Upper lobe of left lung (tissue), 6 donors: ENCODE measurements at places on chromosomes 5 and 9. TPM values are rescaled to one million over a fixed set of nuclear protein-coding genes. Genes with fewer than 3 reads are reported as not detected.

- H3K27ac ChIP-seq = no peak overlapping the region
- DNase-seq = no peak
- no peaks in the 10 kb centered on the region for H3K27me3 ChIP-seq
- no peak overlapping the region for H3K4me3 ChIP-seq
- no peaks in the 10 kb centered on the region for H3K4me1 ChIP-seq
Measured at GRCh38 chr5:110104726-110105669, 415.3 kb downstream of the MAN2A1 start.

DNA sequence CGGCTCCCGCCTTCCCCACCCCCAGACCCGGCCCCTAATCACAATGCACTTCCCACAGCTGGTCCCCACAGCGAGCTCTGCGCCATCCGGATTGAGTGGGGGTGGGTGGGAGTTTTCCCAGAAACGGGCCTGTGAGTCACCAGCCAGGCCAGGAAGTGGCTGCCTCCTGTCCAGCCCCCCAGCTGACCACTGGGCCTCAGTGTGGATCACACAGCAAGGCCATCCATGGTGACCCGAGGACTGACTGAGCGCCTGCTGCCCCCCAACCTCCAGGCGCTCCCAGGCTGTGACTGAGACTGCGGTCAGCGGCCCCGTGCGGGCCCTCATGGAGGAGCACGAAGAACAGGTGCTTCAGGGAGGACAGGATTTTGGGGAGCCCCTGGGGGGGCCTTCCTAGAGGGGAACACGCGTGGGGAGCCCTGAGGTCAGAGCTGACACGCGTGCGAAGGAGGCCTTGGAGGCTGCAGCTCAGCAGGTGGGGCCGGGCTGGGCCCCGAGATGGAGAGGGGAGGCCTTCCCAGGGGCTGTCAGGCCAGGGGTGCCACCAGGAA lies 48.3 kb upstream of the EGFL7 start:
- peaks cover 39% of the 10 kb centered on the region for H3K4me1 ChIP-seq
- DNase-seq = peak; percentile 72
- no peaks in the 10 kb centered on the region for H3K36me3 ChIP-seq

Gene PCDHGB5
- total RNA-seq = 6.2 TPM

DNA sequence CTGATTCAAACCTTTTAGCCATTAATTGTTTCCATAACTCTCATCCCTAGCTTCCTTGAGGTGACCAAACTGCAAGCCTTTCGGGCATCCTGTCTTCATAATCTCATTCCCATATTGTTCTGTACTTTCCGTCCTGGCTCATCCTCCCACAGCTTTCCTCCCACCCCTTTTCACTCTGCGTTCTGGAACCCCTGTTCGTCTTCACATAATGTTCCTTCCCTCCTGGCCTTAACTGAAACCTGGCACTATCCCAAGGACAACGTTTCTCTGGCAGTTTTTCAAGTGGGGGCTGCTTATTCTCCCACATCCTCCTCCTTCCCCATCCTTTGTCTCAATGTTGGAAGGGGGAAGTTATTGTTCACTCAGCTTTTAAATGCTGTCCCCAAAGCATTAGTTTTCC lies 1.5 kb downstream of the ZNF189 start:
- peak overlapping the region; percentile 93 for H3K27ac ChIP-seq
- DNase-seq = no peak
- peaks cover 35% of the 10 kb centered on the region for H3K4me1 ChIP-seq
- H3K4me3 ChIP-seq = peak overlapping the region; percentile 78
- peaks cover 28% of the 10 kb centered on the region for H3K36me3 ChIP-seq

- no peaks in the 10 kb centered on the region for H3K36me3 ChIP-seq
- no peaks in the 10 kb centered on the region for H3K4me1 ChIP-seq
- DNase-seq = no peak
- H3K27ac ChIP-seq = no peak overlapping the region
- H3K27me3 ChIP-seq = no peaks in the 10 kb centered on the region
- no peak overlapping the region for H3K4me3 ChIP-seq
Measured at GRCh38 chr5:164650427-164650826, 1145.0 kb downstream of the MAT2B start.

Gene TLE1
- 34.2 TPM for total RNA-seq

DNA sequence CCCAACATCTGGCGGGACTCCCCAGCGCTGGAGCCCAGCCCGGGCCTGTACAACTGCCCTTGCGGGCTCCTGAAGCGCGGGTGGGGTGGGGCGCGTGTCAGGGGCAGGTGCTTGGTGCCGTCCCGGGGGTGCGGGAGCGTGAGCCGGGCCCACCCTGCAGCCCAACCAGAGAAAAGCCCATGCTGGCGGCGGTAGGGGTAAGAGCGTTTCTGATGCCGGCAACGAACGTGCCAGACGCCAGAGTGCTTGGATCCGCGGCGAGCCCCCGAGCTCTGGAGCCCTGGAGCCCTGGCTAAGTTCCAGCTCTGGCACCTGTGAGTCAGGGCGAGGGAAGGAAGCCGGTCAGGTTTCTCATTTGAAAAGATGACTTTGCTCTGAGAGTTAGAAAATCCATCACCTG lies 58.0 kb downstream of the ZNF510 start:
- H3K27ac ChIP-seq = no peak overlapping the region
- H3K4me3 ChIP-seq = peak overlapping the region; percentile 19
- peaks cover 3% of the 10 kb centered on the region for H3K27me3 ChIP-seq
- no peaks in the 10 kb centered on the region for H3K36me3 ChIP-seq

Gene CTXN3
- not detected for total RNA-seq

DNA sequence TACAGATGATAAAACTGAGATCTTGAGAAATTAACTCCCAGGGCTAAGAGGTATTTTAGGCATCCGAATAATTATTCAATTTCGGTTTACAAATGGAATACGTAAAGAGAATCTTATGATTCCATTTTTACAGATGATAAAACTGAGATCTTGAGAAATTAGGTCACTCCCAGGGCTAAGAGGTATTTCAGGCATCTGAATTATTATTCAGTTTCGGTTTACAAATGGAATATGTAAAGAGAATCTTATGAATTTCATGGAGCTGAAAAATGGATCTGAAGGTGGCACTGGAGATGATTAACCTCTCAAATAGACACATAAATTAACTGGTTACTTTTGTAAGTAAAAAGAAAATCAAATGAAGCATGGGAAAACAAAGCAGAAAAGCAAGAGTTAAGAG lies 44.2 kb downstream of the FGF1 start:
- peaks cover 5% of the 10 kb centered on the region for H3K4me1 ChIP-seq
- DNase-seq = no peak
- no peaks in the 10 kb centered on the region for H3K36me3 ChIP-seq
- no peak overlapping the region for H3K27ac ChIP-seq
- H3K4me3 ChIP-seq = no peak overlapping the region
- no peaks in the 10 kb centered on the region for H3K27me3 ChIP-seq

GRCh38 chr5:137871571-137871970 lies 3.9 kb downstream of the MYOT start:
- H3K27ac ChIP-seq = no peak overlapping the region
- no peaks in the 10 kb centered on the region for H3K36me3 ChIP-seq
- H3K27me3 ChIP-seq = no peaks in the 10 kb centered on the region
- no peaks in the 10 kb centered on the region for H3K4me1 ChIP-seq
- DNase-seq = no peak

Gene AK8
- total RNA-seq = 8.3 TPM

GRCh38 chr9:125701351-125701750 lies 5.7 kb downstream of the MAPKAP1 start:
- H3K27ac ChIP-seq = no peak overlapping the region
- H3K27me3 ChIP-seq = no peaks in the 10 kb centered on the region
- no peaks in the 10 kb centered on the region for H3K36me3 ChIP-seq
- H3K4me1 ChIP-seq = peaks cover 8% of the 10 kb centered on the region

- H3K36me3 ChIP-seq = peaks cover 9% of the 10 kb centered on the region
- DNase-seq = no peak
- H3K4me1 ChIP-seq = no peaks in the 10 kb centered on the region
- H3K4me3 ChIP-seq = no peak overlapping the region
Measured at GRCh38 chr5:168552146-168552545, 23.0 kb downstream of the FBLL1 start.

Gene DDX4
- not detected for total RNA-seq

Gene FAM78A
- 9.4 TPM for total RNA-seq

Gene LCN9
- total RNA-seq = not detected

GRCh38 chr5:36270175-36270574 lies 28.4 kb upstream of the NADK2 start:
- no peaks in the 10 kb centered on the region for H3K36me3 ChIP-seq
- no peak overlapping the region for H3K27ac ChIP-seq
- H3K27me3 ChIP-seq = no peaks in the 10 kb centered on the region

DNA sequence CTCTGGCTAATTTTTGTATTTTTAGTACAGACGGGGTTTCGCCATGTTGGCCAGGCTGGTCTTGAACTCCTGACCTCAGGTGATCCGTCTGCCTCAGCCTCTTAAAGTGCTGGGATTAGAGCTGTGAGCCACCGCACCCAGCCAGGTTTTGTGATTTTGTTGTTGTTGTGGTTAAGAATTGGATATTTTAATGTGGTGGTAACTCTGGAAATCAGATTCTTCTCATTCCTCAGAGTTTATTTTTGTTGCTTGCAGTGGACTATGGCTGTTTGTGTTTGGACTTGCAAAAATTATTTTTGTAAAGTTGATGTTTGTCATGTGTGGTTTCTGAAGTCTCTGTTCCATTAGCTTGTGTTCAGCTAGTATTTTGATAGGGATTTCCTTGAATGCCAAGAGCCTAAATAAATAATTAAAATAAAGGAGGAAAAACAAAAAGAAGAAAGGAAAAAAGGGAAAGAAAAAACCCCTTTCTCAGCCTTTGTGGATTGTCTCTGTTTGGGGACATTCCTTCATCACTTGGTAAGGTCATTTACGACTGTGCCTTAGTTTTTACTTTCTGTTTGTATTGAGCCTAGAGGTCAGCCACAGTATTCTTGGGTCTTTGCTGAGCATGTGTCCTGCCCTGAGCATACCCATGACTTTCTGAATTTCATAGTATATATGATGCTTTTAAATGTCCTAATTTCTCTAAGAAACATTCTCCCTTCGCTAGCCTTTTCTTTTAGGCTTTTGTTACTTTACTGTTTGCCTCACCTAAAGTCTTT lies 37.3 kb downstream of the PBX3 start:
- no peaks in the 10 kb centered on the region for H3K27me3 ChIP-seq
- no peak for DNase-seq
- H3K36me3 ChIP-seq = no peaks in the 10 kb centered on the region
- H3K4me3 ChIP-seq = no peak overlapping the region
- peaks cover 5% of the 10 kb centered on the region for H3K4me1 ChIP-seq

DNA sequence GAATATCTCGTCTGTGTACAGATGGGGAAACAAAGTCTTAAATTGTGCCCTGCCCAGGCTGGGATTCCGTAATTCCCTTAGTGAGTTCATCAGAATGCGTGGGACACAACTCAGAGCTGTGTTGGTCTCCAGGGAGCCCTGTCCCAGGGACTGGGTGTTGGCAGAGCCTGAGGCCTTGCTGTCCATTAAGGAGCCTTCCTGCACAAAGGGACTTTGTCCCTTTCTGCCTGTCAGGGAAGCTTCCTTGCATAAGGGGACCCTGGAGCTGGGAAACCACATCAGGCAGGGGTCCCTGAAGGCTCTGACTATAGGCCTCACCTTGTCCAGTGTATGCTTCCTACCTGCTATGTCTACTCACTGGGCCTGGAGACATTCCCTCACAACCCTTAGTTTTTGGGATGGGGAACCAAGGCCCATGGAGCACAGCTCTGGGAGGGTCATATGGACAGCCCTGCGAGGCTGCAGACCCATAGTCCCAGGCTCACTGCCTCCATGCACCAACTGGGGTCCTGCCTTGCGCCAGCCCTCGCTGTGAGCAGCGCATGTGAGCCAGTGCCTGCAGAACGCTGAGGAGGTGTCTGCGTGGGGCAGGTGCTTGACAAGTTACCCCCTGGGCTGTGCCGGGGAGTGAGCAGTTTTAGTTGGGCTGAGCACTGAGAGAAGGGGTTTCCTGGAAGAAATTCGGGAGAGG lies 1.6 kb downstream of the CARD19 start:
- H3K36me3 ChIP-seq = no peaks in the 10 kb centered on the region
- DNase-seq = peak; percentile 25
- peak overlapping the region; percentile 94 for H3K27ac ChIP-seq

DNA sequence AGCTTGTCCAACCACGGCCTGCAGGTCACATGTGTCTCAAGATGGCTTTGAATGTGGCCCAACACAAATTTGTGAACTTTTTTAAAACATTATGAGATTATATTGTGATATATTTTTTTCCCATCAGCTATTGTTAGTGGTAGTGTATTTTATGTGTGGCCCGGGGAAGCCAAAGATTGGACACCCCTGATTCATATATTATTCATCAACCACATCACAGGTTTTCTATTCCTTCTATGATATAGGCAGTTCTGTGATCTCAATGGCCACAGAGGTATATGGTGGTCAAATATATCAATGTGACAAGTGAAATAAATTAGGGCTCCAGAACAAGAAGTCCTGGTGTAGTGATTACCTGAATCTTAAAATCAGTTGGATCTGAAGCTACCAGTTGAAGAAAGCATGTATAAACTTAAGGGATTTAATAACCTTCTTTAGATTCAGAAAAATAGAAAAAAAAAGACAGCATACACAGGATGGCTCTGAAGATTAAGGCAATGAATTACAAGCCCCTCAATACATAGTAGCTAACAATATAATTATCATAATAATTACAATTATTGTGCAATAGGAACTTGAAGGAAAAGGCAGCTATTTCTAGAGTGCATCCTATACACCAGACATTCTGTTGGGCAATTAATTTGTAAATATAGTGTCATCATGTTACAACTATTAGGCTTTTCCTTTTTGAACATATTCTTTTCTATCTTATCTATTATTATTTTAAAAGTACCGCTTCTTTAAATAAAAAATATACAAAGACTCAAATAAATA lies 530.4 kb upstream of the PTPRD start:
- H3K27me3 ChIP-seq = no peaks in the 10 kb centered on the region
- H3K36me3 ChIP-seq = no peaks in the 10 kb centered on the region
- H3K4me3 ChIP-seq = no peak overlapping the region
- H3K4me1 ChIP-seq = no peaks in the 10 kb centered on the region
